ENCODE measurements at places on chromosomes 12 and 14.

DNA sequence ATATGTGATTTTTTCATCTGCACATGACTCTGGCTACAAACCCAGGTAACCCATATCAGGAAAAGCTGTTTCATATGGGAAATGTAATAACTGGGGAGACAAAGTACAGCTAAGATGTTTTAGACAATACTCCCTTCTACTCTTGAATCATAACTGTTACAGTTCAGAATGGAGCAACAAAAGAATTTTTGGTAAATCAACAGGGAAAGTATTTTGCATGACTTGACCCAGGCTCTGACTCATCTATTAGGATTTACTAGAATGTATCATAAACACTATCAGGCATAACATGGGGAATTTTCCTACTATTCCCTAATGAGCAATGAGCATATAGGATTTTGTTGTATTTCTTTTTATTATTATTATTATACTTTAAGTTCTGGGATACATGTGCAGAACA lies 553.0 kb downstream of the SLC16A7 start:
- DNase-seq = no peak

GRCh38 chr14:88322504-88323085 lies 474 bp downstream of the KCNK10 start:
- no peak for DNase-seq

DNA sequence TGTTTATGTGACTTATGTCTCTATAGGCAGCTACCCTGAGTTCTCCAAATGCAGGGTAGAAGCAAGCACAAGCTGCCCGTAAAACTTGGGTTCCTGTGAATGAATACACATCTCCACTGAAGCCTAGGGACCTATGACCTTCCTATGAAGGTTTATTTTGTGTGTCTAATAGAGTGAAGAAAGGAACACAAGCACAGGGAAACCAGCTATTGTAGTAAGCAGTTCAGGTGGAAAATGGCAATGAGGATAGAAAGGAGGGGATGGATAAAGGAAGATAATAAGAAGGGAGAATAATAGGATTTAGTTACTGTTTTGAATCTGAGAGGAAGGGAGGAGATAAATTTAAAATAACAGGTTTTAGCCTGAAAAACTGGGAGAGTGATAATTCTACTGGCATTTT lies 2.4 kb downstream of the PFKM start:
- no peak for DNase-seq

DNA sequence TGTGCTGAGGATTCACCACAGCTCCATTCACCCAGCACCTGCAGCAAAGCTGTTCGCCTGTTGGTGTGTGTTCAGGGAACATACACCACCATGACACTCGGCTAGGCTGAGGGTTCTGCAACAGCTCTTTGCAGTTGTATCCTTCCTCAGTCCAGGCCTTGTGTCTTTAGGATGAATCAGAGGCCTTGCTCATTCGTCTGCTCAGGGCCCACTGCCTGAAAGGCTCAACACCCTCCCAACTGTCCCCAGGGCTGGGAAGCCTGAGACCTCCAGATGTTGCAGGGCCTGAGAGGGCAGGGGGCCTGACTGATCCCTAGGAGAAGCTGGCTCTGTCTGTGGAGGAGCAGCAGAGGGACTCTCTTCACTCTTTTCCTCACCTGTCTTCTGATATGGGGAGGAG lies 11.2 kb downstream of the ZDHHC22 start:
- DNase-seq = no peak

- peak; percentile 14 for DNase-seq
Observed at GRCh38 chr14:39107591-39107996, 4.6 kb upstream of the SEC23A start.

DNA sequence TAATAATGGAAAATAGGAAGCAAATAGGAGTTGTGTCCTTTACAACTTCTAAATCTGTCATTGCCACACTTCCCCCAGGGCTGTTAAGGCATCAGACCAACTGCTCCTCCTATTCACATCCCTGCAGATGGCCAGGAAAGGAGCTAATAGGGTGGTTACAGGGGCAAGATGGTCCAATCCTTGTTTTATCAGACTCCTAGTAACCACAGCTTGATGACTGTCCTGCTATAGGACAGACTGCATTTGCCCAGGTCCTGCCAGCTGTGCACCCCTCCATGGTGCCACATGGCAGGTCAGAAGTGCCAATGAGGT lies 10.9 kb upstream of the KRT2 start:
- no peak for DNase-seq
